Suprapubic skin (tissue), 4 donors: ENCODE measurements at places on chromosomes 5 and 9. TPM values are rescaled to one million over a fixed set of nuclear protein-coding genes. Genes with fewer than 3 reads are reported as not detected.
A peak's percentile ranks its signal among the peaks of the same experiment; 100 is the strongest.

DNA sequence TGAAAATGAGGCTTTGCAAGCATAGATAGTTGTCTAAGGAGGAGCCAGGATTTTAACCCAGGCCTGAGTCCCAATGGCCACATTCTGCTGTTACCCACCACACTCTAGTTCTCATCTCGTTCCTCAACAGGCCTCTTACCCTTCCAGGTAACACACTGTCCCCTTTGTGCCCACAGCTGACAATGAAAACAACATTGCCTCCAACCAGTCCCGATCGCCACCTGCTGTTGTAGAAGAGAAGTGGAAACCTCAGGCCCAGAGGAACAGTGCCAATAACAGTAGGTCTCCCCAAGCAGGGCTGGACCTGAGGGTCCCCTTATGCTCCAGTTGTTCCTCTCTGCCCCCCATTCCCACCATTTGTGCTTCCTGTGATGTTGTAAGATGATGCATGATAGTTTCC is 30.4 kb downstream of the AMBP start:
- peak; percentile 46 for DNase-seq

DNA sequence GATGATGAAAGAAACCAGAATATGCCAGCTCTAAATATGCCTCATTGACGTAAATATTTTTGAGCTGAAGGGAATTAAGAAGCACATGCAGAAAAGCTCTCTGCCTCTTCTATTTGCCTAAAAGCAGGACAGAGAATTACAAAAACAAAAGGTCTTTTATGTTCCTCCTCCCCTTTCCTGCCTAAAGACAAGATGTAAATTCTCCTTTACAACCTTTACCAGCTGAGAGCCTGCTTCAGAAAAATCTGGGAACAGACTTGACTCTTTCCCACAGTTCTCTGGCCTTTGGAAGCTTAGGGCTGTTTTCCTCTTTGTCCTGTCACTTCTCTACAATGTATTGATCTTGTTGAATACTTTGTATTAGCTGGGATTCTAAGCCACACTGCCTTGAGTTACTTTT is 199.7 kb downstream of the TMC1 start:
- no peak for DNase-seq

GRCh38 chr5:178649580-178649979 is 22.7 kb upstream of the CLK4 start:
- no peak for DNase-seq

EQTN gene
- not detected for total RNA-seq

GRCh38 chr5:111779260-111779921 is 22.4 kb upstream of the NREP start:
- no peak for DNase-seq

KIF4B gene
- total RNA-seq, result not detected

MEIKIN gene
- total RNA-seq, result not detected

DNA sequence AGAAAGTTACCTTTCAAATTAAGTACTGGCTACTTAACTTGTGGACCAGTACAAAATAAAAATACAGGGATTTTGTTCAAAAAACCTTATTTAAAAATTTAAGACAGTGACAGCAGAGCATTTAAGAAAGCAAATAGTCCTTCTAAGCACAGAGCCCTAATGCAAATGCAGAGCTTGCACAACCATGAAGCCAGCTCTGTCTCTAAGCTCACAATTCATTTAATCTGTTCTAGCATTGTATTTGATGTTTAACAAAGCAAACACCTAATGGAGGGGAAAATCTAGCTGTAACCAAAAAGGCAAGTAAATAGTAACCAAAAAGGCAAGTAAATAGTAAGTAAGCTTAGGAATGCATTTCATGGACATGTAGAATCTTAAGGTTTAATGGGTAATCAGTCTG is 138.7 kb upstream of the GHR start:
- DNase-seq, result no peak

DNA sequence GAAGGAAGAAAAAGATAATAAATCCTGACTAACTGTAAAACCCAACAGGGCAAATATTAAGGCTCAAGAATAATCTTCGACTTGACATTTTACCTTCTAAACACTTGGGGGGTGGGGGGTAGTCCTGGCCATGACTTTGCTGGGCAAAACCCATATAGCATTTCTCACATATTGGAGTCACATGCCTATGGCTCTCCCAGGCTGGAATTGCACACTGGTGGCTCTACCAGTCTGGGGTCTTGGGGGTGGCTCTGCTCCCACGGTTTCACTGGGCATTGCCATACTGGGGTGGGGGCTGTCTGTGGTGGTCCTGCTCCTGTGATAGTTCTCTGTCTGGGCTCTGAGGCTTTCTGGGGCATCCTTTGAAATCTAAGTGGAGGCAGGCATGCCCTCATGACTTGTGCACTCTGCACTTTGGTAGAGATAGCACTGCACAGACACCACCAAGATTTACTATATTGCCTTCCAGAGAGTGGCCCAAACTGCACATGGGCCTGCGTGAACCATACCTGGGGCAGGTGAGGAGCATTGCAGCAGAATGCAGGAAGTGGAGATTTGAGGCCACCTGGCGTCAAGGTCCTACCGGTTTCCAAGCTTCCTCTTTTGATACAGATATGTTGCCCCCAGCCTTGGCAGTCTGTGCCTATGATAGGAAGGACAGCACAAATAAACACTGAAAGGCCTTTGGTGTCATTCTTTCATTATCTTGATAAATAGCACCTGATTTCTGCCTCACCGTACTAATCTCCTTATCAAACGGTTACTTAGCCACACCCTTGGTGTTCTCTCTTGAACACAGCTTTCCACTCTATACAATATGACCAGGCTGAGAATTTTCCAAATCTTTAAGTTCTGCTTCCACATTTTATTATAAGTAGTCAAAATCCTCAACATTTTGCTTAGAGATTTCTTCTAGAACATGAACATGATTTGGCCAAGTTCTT is 29.8 kb downstream of the BAAT start:
- DNase-seq, result no peak

DNA sequence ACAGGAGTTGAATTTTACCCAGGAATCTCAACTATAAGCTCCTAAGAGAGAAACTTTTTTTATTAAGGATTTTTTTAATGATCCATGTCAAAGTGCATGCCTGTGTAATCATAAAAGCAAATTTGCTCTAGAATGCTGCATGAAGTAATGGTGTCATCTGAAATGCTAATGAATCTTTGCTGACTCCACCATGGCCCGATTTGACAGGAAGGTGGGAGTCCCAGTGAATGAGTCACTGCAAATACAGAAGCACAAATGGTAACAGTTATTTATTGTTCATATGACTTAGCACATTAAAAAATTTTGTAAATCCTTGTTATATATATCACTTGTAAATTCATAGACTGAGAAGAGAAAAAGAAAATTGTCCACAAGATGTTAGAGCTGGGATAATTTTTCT is 341.3 kb downstream of the RASEF start:
- no peak for DNase-seq

GRCh38 chr9:116686693-116687073 is 422 bp upstream of the TRIM32 start:
- no peak for DNase-seq

- no peak for DNase-seq
Observed at GRCh38 chr9:133638076-133638475, 1.9 kb downstream of the DBH start.

GRCh38 chr5:178457471-178457870 is 132.7 kb downstream of the COL23A1 start:
- no peak for DNase-seq

GRCh38 chr5:173864126-173865050 is 23.8 kb upstream of the CPEB4 start:
- no peak for DNase-seq

MARCOL gene
- total RNA-seq, result not detected

- no peak for DNase-seq
Observed at GRCh38 chr5:33433303-33434240, 7.2 kb upstream of the TARS1 start.
